ENCODE measurements at places on chromosomes 7 and 10. TPM values are rescaled to one million over a fixed set of nuclear protein-coding genes. Genes with fewer than 3 reads are reported as not detected.

GRCh38 chr7:129907122-129907736 lies 45.5 kb downstream of the UBE2H start:
- DNase-seq = no peak

DNA sequence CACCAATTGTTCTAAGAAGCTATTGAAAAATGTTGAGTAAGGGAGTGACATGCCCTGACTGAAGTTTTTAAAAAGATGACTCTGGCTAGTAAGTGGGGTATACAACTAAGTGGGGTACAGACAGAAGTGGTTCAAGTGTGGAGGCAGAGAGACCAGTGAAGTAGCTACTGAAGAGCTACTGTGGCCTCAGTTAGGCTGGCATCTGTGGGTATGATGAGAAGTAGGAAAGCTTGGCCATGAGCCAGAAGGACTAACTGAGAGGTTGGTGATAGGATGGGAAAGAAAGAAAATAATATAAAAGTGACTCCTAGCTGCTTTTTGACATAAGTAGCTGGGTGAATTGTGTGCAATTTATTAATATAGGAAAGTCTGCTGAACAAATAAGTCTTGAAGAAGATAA lies 176.6 kb downstream of the SEMA3D start:
- DNase-seq = no peak

Gene CYTH3
- total RNA-seq = 4.7 TPM

- DNase-seq = no peak
Observed at GRCh38 chr10:14093730-14094484, 236.8 kb downstream of the FRMD4A start.

DNA sequence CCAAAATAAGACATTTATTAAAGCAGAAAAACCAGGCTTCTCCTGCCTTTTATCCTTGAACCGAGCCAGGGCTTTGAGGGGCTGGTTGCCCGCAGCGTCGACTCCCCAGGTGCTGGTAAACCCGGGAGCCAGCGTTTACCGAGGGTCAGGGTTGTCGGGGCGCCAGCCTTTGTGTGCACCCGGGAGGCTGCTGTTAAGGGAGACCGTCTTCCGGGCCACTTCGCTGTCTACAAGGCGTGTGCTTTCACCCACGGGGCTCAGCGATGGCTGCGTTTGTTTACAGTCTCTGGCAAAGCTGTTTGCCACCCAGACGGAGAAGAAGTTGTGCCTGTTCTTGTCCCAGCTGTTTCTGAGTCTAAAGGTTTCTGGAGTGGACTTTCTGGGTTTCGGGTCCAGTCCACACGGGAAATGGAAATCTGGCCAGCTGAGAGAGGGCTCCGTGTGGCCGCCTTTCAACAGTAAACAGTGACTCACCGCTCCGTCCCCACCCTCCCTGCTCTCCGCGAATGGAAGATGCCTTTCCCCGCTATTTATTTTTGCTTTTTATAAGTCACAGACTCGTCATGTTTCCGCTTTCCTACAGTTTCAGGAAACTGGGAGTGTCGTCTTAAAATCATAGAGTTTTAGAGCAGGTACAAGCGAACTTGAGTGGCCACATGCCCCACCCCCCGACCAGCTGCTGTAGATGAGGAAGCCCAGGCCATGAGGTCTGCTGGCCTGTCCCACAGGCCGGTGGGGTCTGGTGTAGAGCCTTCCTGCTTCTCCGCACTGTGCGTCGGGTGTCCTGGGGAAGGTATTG lies 2.2 kb downstream of the MAFK start:
- DNase-seq = peak; percentile 39

Gene STEAP2
- not detected for total RNA-seq

DNA sequence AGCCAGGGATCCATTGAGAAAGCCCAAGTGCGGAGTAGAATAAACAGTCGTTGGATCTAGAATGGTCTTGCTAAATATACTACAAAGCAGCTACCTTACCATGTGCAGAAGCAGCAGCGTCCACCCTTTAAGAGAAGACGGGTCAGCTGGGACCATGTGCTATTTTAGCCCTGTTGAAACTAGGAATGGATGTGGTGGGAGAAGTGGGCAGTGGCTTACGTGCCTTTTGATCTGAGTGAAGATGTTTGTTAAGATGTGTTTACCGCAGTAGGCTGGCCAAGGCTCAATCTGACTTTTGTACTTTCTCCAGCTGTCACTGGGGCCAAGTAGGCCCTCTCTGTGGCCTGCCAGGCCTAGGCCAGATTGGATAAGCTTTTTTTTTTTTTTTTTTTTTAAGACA lies 9.2 kb downstream of the HABP2 start:
- no peak for DNase-seq

DNA sequence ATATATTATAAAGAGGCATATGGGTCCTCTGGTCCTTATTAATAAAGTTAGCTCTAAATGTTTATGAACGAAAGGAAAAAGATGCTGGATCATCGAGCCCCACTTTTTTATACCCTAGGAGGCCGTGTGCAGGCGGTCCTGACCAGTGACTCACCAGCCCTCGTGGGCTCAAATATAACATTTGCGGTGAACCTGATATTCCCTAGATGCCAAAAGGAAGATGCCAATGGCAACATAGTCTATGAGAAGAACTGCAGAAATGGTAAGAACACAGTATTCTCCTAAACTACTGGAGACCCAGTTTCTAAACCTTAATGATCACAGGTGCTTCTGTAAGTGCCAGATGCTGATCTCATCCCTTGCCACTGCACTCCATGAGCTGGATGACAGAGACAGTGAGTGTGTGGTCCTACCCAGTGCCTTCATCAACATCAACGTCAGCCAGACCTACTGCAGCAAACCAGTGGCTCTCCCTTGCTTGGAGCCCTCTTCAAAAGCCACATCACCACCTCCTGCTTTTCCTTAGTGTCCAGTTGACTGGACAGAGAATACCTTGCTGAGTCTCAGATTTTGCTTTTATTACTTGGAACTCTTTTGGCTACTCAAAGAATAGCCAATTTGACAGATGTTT lies 7.6 kb downstream of the GPNMB start:
- no peak for DNase-seq

Gene CLRN3
- not detected for total RNA-seq

DNA sequence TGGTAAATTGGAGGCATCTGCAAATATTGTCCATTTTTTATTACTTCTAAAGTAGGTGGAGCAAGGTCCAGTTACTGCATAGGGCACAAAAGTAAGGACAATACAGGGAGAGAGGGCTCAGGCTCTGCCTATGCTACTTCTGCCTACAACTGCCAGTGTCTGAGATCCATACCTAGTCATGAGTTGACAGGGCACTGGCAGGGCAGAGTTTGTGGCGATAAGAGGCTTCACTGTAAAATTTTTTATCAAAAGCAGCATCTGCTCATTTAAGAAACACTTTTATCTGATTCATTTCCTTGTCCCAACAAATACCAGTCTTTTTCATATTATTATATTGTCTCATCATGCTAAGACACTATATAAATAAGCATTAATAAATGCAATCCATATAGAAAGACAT lies 178.0 kb downstream of the LRRN3 start:
- no peak for DNase-seq

GRCh38 chr10:69458430-69459100 lies 7.3 kb downstream of the TSPAN15 start:
- DNase-seq = no peak

Gene OR2A5
- total RNA-seq = not detected

- DNase-seq = no peak
Observed at GRCh38 chr10:102599565-102600327, 44.5 kb upstream of the TRIM8 start.

Gene AKR1C8
- total RNA-seq = not detected

- peak; percentile 77 for DNase-seq
Observed at GRCh38 chr10:30437031-30437841, 3.3 kb downstream of the MAP3K8 start.

Gene ZNF511
- total RNA-seq = 68.8 TPM

GRCh38 chr10:129525401-129525801 lies 58.4 kb downstream of the MGMT start:
- no peak for DNase-seq

- peak; percentile 64 for DNase-seq
Observed at GRCh38 chr7:158814637-158815036, 14.7 kb downstream of the ESYT2 start.

DNA sequence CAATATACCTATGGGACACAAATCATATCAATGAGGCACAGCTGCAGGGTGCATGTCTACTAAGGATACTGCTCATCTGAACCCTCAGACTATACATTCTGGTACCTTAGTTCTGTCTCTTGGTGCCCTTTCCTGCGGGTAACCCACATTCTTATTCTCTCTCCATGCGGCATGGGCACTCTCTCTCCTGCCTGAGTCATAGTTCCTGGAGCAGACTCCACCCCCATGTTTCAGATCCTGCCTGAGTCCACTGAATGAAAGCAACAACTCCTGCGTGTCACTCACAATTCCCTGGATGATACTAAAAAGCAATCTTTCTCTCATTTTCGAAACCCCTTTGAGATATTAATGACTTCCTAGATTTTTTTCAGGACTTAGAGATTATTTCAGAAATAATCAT lies 653.1 kb upstream of the C7orf33 start:
- no peak for DNase-seq

GRCh38 chr7:114310345-114311110 lies 104.1 kb upstream of the FOXP2 start:
- no peak for DNase-seq

Gene ACTA2
- total RNA-seq = 3.3 TPM

GRCh38 chr10:88457660-88458059 lies 125.5 kb downstream of the RNLS start:
- peak; percentile 42 for DNase-seq

Gene GIMAP7
- not detected for total RNA-seq

- DNase-seq = no peak
Observed at GRCh38 chr7:92478095-92478494, 349 bp upstream of the ERVW-1 start.

Gene HTR5A
- total RNA-seq = not detected

DNA sequence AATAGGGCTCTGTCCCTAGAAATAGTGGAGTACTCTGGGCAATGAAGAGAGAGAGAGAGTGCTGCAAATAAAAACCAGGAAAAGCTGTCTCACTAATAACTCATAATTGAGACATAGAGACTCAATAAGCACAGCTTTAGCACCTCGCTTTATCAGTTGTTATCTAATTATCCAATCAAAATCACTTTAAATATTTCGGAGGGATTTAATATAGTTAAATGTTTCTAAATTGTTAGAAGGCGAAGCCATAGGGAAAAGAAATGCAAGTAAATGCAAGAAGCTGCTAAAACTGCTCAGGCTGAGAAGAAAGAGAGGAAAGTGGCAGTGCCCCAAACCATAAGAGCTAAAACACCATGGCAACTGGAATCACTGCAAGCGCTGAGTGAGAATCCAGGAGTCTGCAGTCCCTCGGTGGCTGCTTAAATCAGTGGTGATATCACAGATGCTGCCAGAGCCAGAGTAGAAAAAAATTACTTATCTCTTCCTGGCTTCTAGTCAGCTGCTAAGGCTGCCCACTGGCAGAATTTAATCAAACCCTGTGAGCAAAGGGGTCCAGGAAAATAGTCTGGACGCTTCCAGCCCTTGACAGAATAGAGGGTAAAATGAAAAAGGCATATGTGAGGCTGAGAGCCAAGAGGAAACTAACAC lies 150.4 kb upstream of the CHRM2 start:
- no peak for DNase-seq

- DNase-seq = no peak
Observed at GRCh38 chr10:67110286-67110685, 184.4 kb downstream of the LRRTM3 start.

DNA sequence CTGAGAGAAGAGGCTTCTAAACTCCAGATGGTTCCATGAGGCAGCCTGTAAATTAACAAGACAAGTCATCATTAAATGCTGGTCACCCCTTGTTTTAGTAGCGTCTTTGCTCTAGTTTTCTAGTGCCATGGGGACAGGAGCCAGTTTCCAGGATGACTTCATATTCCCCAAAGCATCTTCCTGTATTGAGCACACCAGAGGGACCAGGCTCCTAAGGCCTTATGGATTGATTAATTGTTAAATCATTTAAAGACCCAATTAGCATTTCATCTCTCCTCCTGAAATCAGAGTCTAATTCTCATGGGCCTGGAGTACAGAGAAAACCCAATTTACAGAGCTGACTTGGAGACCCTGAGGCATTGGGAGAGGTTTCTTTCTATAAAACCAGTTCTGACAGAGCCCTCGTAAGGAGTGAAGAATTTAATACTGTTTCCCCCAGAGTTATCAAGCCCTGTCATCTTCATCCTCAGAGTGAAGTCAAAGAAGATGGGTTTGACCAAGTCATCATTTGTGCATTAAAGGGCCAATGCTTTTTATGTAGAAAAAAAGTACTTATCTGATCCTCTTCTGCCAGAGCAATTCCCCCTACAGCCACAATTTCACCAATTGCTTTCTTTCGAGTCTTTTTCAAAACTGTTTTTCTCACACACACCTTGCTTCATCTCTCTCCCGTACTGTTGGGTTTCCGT lies 678.7 kb downstream of the SDK1 start:
- no peak for DNase-seq

DNA sequence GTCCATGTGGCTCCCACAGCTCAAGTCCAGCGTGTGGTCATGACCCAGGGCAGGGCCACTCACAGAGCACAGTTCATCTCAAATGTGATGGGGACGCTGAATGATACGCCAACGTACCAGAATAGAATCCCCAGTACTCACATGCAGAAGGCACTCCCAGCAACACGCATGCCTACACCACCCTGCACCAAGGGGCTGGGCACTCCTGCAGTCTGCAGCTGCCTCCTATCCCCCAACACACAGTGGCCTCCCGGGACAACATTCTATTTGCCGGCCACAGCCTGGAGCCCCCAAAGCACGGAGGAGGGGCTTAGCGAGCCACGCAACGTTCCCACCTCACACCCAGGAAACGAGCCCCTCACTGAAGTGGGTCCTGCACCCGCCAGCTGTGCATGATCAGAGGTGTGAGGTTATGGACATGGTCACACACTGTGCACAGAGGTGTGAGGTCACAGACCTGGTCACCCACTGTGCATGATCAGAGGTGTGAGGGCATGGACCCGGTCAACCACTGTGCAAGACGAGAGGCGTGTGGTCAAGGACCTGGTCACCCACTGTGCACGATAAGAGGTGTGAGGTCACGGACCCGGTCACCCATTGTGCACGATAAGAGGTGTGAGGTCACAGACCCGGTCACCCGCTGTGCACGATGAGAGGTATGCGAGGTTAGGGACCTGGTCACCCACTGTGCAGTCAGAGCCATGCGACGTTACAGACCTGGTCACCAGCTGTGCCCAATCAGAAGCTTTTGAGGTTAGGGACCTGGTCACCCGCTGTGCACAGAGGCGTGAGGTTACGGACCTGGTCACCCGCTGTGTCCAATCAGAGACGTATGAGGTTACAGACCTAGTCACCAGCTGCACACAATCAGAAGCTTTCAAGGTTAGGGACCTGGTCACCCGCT lies 182.8 kb downstream of the DIP2C start:
- no peak for DNase-seq

Gene SPDYE2B
- not detected for total RNA-seq

Gene TUBB8
- total RNA-seq = not detected

GRCh38 chr10:31578181-31578852 lies 259.3 kb downstream of the ZEB1 start:
- DNase-seq = no peak

- DNase-seq = no peak
Observed at GRCh38 chr7:108402865-108403264, 53.4 kb downstream of the NRCAM start.
